ENCODE measurements at places on chromosomes 5 and 9.

DNA sequence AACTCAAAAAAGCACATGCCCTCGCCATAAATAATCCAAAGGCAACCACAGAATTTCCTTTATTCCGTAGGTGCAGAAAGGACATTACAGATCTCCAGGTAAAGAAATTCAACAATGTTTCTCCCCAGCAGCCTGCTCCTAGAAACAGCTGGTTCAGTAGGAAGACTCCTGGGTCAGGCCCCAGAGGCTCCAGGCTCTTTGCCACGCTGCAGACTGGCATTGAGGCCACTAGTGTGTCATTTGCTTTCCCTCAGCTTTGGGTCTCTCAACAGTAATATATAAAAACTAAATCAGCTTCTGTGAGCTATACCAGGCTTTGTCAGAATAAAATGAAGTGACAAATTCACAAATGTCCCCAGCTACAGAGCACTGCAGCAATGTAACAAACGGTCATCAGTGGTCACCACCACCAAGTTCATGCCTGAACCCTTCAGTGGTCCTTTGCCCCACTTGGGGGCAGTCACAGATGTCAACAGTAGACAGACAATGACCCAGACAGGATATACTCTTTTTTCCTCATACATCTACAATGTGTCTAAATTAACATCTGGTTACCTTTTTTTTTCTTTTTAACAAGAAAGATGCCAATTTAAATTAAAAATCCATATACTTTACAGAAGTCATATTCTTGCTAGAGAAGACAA, 93.5 kb downstream of the MARCHF3 start:
- no peak for DNase-seq

DNA sequence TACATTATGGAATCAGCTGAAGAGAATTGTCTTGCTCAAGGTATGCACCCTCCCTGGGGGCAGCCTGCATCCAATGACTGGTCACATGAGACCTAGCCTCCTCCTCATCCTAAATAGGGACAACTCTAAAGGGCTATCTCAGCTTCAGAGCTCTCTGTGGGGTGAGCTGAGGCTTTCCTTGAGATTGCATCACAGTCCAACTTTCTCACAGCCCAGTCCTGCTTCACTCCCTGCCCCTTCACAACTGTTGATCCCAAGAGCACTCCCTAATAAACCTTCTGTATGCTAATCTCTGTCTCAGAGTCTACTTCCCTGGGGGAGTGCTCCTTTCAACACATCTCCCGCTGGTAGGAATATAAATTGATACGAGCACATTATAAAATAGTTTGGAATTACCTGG, 44.1 kb upstream of the ERBIN start:
- DNase-seq = no peak

DNA sequence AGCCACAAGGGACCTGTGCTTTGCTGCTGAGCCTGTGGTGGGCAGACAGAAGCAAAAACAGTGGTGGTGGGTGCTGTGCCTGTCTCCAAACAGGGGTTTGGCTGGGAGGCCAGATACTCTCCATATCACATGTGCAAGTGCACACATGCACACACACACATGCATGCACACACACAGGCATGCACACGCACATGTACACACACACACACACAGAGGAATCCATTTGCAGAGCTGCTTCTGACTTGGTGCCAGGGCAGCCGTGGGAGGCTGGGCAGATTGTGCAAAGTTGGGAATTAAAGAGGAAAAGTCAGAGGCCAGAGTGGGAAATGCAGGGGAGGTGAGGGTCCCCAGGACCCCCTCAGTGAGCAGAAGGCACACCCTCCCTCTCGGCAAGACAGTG, 71.3 kb downstream of the NTNG2 start:
- DNase-seq = no peak

- DNase-seq = no peak
These were observed 5.1 kb downstream of the SECISBP2 start for GRCh38 chr9:89323390-89323789.

GRCh38 chr5:124395926-124396325, 350.5 kb downstream of the ZNF608 start:
- DNase-seq = no peak

- DNase-seq = no peak
These were observed 64.5 kb downstream of the TSTD2 start for GRCh38 chr9:97568461-97569275.

GRCh38 chr9:110059461-110059860, 148.5 kb downstream of the C9orf152 start:
- no peak for DNase-seq

DNA sequence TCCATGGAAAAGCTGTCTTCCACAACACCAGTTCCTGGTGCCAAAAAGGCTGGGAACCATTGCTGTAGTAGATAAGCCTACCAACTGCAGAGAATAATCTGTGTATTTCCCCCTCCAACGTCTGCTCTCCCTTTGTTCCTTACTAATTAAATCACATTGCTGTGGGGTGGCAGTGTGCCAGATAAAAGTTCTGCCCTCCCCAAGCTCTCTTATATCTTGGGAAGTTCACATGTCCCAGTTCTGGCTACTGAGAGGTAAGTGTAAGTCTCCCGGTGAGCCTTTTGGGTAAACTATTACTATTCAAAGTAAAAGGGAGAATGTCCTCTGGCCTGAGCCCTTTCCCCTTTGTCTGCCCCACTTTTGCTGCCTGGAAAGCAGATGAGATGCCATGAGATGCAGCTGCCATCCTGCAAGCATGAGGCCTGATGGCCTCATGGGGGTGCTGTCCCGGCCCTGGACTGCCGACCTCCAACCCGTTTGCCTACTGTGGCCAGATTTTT, 14.7 kb downstream of the ENC1 start:
- DNase-seq = no peak

GRCh38 chr5:126718236-126718868, 58.6 kb upstream of the LMNB1 start:
- DNase-seq = no peak

- DNase-seq = no peak
These were observed 43.2 kb downstream of the GARNL3 start for GRCh38 chr9:127307802-127308201.
